Camera-type eye (tissue), 1 donor: ENCODE measurements at places on chromosomes 7 and 10. TPM values are rescaled to one million over a fixed set of nuclear protein-coding genes. Genes with fewer than 3 reads are reported as not detected.

PSD gene
- total RNA-seq = 49.2 TPM

HOXA13 gene
- total RNA-seq = 0.11 TPM

NKX1-2 gene
- not detected for total RNA-seq

NRP1 gene
- total RNA-seq = 126 TPM

LIPJ gene
- total RNA-seq = 0.22 TPM

ATOH7 gene
- total RNA-seq = 11.4 TPM

ZNF503 gene
- 13.6 TPM for total RNA-seq

RBP4 gene
- 7.0 TPM for total RNA-seq
